PC-3 (cell line): ENCODE measurements at places on chromosomes 5 and 9. TPM values are rescaled to one million over a fixed set of nuclear protein-coding genes. Genes with fewer than 3 reads are reported as not detected.

DNA sequence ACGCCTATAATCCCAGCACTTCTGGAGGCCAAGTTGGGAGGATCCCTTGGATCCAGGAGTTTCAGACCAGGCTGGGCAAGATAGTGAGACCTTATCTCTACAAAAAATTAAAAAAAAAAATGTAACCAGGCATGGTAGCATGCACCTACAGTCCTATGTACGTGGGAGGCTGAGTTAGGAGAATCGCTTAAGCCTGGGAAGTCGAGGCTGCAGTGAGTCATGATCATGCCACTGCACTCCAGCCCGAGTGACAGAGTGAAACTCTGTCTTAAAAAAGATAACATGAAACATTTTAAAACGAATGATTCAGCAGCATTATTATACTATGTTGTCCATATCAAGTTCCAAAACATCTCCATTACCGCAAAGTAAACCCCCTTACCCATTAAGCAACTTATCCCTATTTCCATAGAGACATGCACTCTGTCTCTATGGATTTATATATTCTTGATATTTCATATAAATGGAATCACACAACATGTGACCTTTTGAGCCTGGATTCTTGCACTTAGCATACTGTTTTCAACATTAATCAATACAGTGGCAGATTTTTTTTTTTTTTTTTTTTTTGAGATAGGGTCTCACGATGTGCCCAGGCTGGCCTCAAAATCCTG is 56.9 kb upstream of the MTMR12 start:
- H3K27ac ChIP-seq = no peak overlapping the region
- peaks cover 43% of the 10 kb centered on the region for H3K36me3 ChIP-seq
- no peak overlapping the region for H3K4me3 ChIP-seq
- no peaks in the 10 kb centered on the region for H3K27me3 ChIP-seq
- no peaks in the 10 kb centered on the region for H3K4me1 ChIP-seq

DNA sequence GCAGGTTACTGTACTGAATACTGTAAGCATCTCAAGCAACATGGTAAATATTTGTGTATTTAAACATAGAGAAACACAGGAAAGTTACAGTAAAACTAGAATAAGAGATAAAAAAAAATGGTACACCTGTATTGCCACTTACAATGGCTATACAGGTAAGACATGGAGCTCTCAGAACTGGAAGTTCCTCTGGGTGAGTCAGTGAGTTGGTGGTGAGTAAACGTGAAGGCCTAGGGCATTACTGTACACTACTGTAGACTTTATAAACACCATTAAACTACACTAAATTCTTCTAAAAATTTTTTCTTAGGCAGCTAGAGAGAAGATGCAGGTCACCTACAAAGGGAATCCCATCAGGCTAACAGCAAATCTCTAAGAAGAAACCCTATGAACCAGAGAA is 872.9 kb downstream of the TAF11L14 start:
- H3K27ac ChIP-seq = no peak overlapping the region
- H3K4me1 ChIP-seq = peaks cover 5% of the 10 kb centered on the region; the same call in 1 of the 2 replicates
- H3K27me3 ChIP-seq = no peaks in the 10 kb centered on the region

- peak overlapping the region; percentile 35; the same call in 1 of the 2 replicates for H3K4me3 ChIP-seq
- no peaks in the 10 kb centered on the region for H3K27me3 ChIP-seq
- peak overlapping the region; percentile 79 for H3K27ac ChIP-seq
Observed at GRCh38 chr9:124342776-124343485, 72.3 kb downstream of the PSMB7 start.

DNA sequence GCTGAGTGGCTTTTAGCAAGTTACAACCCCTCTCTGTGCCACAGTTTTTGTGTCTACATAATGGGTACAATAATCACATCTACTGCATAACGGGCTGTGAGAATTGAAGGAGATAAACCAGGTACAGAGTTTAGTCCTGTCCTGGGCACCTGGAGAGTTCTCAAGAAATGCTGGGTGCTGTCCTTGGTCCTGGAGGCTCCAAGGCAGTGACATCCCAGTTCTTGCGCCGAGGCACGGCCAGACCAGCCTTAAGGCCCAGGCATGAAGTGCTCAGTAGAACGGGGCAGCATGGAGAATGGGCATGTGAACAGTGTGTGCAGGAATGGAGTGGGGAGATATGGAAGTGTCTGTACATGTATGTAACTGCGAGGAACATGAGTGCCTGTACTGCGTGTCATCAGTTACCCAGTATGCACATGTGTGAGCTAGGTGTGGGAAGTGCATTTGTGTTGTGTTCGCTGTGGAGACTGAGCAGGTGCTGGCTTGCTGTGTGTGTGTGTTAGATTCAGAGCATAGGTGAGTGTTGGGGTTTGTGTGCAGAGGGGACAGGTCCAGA is 6.3 kb upstream of the UNC5A start:
- H3K4me1 ChIP-seq = no peaks in the 10 kb centered on the region
- H3K27ac ChIP-seq = no peak overlapping the region
- no peaks in the 10 kb centered on the region for H3K36me3 ChIP-seq
- H3K27me3 ChIP-seq = peaks cover 19% of the 10 kb centered on the region
- peak; percentile 49 for DNase-seq

- H3K27ac ChIP-seq = no peak overlapping the region
- no peak overlapping the region for H3K4me3 ChIP-seq
- DNase-seq = no peak
- H3K36me3 ChIP-seq = no peaks in the 10 kb centered on the region
- H3K27me3 ChIP-seq = no peaks in the 10 kb centered on the region
- no peaks in the 10 kb centered on the region for H3K4me1 ChIP-seq
Observed at GRCh38 chr9:130462685-130463540, 18.2 kb downstream of the ASS1 start.

DNA sequence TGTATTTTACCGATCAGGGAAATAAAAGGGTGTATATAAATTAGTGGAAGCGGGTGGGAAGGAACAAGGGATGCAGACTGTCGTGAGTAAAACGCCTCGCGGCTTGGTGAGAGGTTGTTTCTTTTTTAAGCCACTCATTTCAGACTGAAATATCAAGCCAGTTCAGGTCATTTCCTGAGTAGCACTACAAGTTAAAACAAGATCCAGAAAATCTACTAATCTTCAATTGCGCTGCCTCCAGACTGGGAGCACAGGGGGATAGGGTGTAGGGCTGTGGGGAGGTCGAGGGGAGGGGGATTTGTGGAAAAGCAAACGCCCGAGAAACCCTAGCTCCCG is 140.8 kb downstream of the TSSK1B start:
- no peaks in the 10 kb centered on the region for H3K36me3 ChIP-seq
- H3K4me3 ChIP-seq = peak overlapping the region; percentile 73
- DNase-seq = peak; percentile 15
- no peak overlapping the region for H3K27ac ChIP-seq
- H3K4me1 ChIP-seq = peaks cover 7% of the 10 kb centered on the region; the same call in 1 of the 2 replicates

STOM gene
- total RNA-seq = 3.1 and 5.5 TPM in 2 replicates

DNA sequence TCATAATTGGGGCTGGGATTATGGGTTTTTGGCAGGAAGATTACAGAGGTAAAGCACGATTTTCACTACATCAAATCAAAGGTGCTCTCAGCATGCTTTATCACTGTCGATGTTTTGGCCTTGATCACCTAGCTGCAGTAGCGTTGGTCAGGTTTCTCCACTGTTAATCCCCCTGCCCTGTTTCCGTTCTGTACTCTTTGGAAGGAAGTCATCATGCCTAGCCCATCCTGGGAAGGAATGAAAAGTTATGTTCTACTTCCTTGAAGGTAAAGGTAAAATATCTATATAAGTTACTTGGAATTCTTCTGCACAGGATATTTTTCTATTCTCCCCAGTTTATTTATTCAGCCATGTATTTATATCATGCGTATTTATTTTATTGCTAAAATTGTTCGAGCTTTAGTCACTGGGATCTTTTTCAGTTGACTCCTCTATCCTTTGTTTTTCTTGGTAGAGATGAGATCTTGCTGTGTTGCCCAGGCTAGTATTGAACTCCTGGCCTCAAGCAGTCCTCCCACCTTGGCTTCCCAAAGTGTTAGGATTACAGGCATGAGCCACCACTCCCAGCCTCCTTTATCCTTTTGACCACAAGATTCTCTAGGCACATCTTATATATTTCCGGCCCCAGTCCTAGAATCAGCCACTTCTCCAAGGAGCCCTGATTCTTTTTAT is 25.3 kb downstream of the FAF2 start:
- no peaks in the 10 kb centered on the region for H3K27me3 ChIP-seq
- peak; percentile 24 for DNase-seq
- H3K27ac ChIP-seq = no peak overlapping the region
- H3K4me1 ChIP-seq = peaks cover 22% of the 10 kb centered on the region
- peaks cover 5% of the 10 kb centered on the region for H3K36me3 ChIP-seq

- H3K27me3 ChIP-seq = no peaks in the 10 kb centered on the region
- no peaks in the 10 kb centered on the region for H3K4me1 ChIP-seq
- H3K4me3 ChIP-seq = no peak overlapping the region
- no peak for DNase-seq
- no peaks in the 10 kb centered on the region for H3K36me3 ChIP-seq
- no peak overlapping the region for H3K27ac ChIP-seq
Observed at GRCh38 chr5:56415356-56415765, 182.2 kb upstream of the ANKRD55 start.

GRCh38 chr5:10577371-10578292 is 13.8 kb downstream of the ANKRD33B start:
- H3K36me3 ChIP-seq = no peaks in the 10 kb centered on the region
- H3K27ac ChIP-seq = no peak overlapping the region
- peaks cover 17% of the 10 kb centered on the region for H3K4me1 ChIP-seq
- no peak for DNase-seq

DNA sequence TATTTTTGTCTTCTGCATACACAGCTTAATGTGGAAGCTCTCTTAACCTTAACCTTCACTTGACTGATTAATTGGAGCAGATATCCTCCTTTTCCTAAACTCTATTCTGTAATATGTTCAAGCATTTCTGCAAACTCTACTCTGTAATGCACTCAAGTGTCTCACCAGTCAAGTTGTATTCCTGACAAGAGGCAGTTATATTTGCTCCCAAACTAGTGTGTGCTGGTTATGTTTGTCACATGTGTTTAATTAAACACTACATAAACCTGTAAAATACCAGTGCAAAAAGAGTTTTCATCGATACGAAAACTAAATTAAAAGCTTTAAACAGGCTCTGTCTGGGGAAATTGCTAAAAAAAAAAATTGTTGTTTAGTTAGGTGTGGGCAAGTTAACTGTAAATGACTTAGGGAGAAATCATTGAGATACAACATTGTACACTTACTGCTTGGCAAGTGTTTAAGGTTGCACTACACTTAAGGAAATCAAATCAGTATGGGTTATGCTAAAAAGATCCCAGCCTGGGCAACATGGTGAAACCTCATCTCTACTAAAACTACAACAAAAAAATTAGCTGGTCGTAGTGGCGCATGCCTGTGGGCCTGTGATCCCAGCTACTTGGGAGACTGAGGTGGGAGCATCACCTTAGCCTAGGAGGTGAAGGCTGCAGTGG is 6.7 kb downstream of the FAF2 start:
- no peak for DNase-seq
- H3K27ac ChIP-seq = no peak overlapping the region
- H3K4me3 ChIP-seq = no peak overlapping the region
- H3K27me3 ChIP-seq = no peaks in the 10 kb centered on the region

DNA sequence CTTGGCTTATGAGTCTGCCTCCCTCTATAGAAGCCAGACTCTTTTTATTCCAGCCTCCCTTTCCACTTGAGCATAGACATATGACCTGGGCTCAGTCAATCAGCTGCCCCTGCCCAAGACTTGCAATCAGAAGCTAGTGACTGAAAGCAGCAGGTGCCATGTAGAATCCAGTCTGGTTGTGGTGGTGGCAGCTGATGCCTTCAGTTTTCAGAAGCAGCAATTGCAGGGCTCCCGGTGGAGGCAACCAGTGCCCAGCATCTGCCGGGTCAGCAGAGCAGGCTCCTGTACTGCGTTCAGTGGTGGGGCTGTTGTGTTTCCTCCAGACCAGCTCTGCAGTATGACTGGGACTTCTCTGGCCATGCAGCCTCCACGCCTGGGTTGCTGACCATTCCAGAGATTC is 53.9 kb upstream of the PALM2AKAP2 start:
- no peak overlapping the region for H3K4me3 ChIP-seq
- H3K27me3 ChIP-seq = no peaks in the 10 kb centered on the region
- H3K4me1 ChIP-seq = peaks cover 18% of the 10 kb centered on the region
- no peaks in the 10 kb centered on the region for H3K36me3 ChIP-seq
- no peak overlapping the region for H3K27ac ChIP-seq

- H3K4me1 ChIP-seq = peaks cover 65% of the 10 kb centered on the region
- peaks cover 41% of the 10 kb centered on the region for H3K36me3 ChIP-seq
- no peak overlapping the region for H3K27ac ChIP-seq
- no peak for DNase-seq
- no peaks in the 10 kb centered on the region for H3K27me3 ChIP-seq
Observed at GRCh38 chr5:1519631-1520210, 4.0 kb downstream of the LPCAT1 start.

F2RL1 gene
- total RNA-seq = 163 and 167 TPM in 2 replicates

DNA sequence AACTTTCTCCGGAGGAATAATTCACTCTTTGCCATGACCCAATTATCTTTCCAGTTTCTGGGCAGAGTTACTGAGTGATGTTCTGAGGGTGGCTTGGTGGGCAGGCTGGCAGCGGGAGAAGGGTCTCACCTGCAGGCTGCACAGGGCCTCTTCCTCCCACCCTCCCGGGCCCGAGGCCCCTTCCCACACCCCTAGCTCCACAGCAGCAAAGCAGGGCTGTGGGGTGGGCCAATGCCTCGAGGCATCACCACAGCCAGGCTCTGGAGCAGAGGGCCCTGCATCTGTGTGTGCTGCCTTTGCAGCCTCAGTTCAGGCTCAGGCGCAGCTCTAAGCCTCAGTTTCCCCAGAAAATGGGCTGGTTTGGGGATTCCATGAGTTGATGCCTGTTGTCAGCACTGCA is 120.2 kb upstream of the FOXD4L5 start:
- no peak overlapping the region for H3K27ac ChIP-seq
- H3K36me3 ChIP-seq = no peaks in the 10 kb centered on the region
- DNase-seq = no peak
- no peaks in the 10 kb centered on the region for H3K27me3 ChIP-seq
- H3K4me1 ChIP-seq = no peaks in the 10 kb centered on the region

GLRA1 gene
- total RNA-seq = not detected in 2 replicates

ESM1 gene
- total RNA-seq = 21.0 and 27.8 TPM in 2 replicates
